Sciatic nerve (tissue), 2 donors: ENCODE measurements at places on chromosomes 7 and 10.

GRCh38 chr7:149569726-149570422 is 72.3 kb upstream of the ZNF746 start:
- no peak for DNase-seq

DNA sequence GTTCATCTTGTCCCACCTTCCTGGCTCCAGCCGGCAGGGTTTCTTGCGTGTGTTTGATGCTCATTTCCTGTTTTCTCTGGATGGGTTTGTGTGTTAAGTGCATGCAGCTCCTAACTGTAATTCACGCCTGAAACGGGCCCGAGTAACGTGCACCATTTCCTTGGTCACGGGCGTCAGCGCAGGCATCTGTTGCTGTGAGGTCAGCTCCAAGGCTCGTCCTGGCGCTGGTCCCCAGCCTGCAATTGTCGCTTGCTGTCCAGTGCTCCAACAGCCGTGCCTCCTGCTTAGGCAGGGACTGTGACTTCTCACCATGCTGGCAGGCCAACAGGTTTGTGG is 201.1 kb downstream of the GLRX3 start:
- no peak for DNase-seq

DNA sequence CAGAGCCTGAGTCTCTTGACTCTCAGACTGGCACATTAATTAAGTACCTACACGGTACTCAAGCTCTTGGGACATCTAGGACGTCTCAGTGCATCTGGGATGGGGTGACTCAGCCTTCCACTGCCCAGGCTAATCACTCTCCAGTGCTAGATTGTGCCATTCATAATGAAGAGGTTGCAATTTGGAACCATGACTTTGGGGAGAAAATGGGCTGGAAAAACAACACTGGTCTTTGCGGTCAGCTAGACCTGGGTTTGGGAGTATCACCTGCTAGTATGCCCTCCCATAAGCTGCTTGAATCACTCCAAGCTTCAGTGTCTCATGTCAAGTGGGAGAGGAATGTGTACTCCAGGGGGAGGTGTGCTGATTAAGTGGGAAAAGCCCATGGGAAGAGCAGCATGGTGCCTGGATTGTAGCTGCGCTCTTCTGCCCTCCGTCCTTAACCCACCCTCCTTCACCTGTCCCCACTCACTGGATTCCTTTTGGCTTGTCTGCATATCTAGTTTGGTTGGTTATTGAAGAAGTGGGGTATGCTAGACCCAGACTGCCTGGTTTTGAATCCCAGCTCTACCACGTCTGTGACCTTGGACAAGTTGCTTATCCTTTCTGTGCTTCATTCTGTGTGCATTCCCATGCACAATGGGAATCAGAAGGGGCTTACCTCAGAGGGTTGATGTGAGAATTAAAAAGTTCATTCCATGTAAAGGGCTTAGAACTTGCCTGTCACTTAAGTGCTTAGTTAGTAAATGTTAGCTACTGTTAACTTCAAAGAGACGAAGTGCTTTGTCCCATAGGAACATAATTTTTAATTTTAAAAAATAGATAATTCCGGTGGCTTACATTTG is 3.8 kb downstream of the NFE2L3 start:
- no peak for DNase-seq

DNA sequence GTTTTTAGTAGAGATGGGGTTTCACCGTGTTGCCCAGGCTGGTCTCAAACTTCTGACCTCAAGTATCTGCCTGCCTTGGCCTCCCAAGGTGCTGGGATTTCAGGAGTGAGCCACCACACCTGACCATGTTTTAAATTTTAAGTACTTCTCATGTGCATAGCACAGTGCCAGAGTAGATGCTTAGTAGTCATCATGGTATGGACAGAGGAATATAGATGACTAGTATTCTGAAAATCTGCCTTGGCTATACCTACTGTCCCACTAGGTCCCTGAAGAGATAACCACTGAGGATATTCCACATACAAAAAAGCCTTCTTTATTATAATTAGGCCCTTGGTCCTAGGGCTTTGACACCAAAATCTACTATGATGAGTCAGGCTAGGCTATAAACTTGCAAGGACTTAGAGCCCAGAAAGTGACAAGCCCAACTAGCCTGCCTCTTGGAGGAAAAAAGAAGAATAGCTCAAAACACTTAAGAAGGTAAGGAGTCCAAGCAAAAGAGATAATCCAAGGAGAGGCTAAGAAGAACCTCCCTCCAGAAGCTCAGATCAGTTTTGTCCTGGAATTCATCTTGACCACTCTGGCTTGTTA is 34.0 kb downstream of the LUC7L2 start:
- DNase-seq: no peak

- no peak for DNase-seq
Observed at GRCh38 chr7:156739596-156739995, 99.0 kb downstream of the RNF32 start.

DNA sequence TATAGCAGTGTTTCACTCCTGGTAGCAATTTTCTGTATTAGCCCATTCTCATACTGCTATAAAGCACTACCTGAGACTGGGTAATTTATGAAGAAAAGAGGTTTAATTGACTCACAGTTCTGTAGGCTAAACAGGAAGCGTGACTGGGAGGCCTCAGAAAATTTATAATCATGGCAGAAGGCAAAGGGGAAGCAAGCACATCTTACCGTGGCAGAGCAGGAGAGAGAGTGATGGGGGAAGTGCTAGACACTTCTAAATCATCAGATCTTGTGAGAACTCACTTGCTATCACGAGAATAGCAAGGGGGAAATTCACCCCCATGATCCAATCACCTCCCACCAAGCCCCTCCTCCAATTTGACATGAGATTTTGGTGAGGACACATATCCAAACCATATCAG is 131.6 kb upstream of the EFCAB10 start:
- no peak for DNase-seq
